BJ (cell line): ENCODE measurements at places on chromosomes 3 and 15. TPM values are rescaled to one million over a fixed set of nuclear protein-coding genes. Genes with fewer than 3 reads are reported as not detected.

The SEMA5B gene
- polyA plus RNA-seq, result not detected in 2 replicates

GRCh38 chr3:22122567-22122966, 371.6 kb upstream of the ZNF385D start:
- no peak for DNase-seq

The SLC6A6 gene
- 61.6 and 114 TPM in 2 replicates for polyA plus RNA-seq

The SEMA3B gene
- polyA plus RNA-seq, result 32.7 and 59.0 TPM in 2 replicates

- no peak for DNase-seq
Measured at GRCh38 chr3:159323848-159324247, 522.0 kb downstream of the MFSD1 start.

DNA sequence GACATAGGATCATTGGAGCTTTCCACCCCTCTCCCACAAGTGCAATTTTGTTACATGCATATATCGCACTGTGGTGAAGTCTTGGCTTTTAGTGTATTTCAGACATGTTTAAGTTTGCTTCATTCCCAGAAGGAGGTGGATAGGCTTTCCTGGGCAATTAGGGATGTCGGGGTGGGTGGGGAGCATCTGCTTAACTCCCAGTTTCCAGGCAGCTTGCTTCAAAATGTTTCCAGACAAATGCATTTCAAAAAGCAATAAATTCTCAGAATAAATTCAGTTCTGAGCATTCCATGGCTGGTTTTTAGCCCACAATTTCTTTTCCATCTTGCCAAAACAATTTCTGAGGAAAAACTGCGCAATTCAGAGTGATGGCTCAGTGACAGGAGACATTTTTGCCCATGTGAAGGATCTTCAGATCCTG, 227.7 kb upstream of the ZPLD1 start:
- DNase-seq, result peak; percentile 63

The FSTL1 gene
- polyA plus RNA-seq, result 3,514 and 4,020 TPM in 2 replicates

DNA sequence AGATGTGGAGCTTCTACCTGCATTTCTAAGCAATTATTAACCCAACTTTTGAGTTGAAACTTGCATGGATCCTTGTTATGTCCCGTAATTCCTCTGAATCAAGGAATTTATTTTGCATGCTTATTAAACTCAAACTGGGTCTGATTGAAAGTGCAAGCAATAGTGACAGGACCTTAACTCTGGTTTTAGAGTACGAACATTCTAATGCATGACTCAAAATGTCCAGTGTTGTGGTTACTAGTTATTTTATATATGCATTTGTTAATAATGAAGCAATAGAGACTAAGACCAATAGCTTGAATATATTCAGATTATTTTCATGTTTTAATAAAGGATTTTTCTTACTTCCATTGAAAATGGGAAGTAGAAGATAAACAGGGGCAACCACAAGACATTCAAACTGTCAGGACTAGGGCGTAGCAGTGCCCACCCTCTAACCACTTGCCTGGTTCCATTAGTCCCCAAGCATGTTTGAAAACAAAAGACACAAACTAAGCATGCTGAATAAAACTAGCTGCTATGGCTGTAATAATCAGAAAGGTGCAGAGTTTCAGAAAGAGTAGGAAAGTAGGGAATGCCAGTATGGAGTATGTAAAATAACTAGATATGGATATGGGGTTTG, 28.1 kb downstream of the OIP5 start:
- no peak for DNase-seq

The CHST14 gene
- 18.6 and 32.3 TPM in 2 replicates for polyA plus RNA-seq

- no peak for DNase-seq
Measured at GRCh38 chr15:33402600-33402999, 91.8 kb downstream of the RYR3 start.

DNA sequence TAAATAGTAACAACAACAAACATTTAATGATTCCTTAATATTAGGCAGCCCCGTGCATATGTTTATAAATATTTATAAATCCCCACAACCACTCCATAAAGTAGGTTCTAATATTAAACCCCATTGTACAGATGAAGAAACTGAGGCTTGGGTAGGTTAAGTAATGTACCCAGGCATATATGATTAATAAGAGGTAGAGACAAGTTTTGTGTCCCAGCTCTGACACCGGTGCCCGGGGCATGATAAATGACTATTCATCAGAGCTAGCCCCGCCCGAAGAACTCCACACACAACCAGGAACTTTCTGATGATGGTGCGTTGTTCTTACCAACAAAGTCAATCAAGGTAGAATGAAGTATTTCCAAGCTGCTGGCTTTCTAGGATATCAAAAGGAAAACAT, 19.4 kb downstream of the CDCP1 start:
- DNase-seq, result no peak

- DNase-seq, result no peak
Measured at GRCh38 chr3:33869977-33870376, 71.5 kb downstream of the PDCD6IP start.

GRCh38 chr3:160400702-160401150, 1.3 kb downstream of the SMC4 start:
- no peak for DNase-seq

- no peak for DNase-seq
Measured at GRCh38 chr3:128480278-128480677, 12.7 kb downstream of the GATA2 start.

DNA sequence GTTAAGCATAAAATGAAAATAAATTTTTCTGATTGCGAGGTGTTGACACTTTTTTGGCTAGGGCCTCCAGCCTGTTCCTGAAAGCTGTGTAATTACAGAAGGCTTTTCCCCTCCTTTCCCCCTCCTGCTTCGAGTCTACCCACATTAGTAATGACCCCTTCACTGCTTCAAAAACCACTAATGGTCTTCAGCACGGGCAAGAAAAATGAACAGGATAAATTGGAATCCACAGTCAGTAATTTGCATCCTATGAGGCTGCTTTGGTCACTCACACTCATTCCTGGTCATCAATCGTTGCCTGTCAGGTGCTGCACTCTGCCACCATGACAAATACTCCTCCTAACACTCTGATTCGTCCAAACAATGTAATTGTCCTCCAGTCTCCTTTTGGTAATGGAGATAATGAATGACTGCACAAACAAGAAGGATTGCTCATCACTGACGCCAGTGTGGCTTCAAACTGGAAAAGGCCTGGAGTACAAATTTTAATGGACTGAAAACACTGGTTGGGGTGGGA, 148.6 kb downstream of the MEIS2 start:
- DNase-seq, result peak; percentile 26

DNA sequence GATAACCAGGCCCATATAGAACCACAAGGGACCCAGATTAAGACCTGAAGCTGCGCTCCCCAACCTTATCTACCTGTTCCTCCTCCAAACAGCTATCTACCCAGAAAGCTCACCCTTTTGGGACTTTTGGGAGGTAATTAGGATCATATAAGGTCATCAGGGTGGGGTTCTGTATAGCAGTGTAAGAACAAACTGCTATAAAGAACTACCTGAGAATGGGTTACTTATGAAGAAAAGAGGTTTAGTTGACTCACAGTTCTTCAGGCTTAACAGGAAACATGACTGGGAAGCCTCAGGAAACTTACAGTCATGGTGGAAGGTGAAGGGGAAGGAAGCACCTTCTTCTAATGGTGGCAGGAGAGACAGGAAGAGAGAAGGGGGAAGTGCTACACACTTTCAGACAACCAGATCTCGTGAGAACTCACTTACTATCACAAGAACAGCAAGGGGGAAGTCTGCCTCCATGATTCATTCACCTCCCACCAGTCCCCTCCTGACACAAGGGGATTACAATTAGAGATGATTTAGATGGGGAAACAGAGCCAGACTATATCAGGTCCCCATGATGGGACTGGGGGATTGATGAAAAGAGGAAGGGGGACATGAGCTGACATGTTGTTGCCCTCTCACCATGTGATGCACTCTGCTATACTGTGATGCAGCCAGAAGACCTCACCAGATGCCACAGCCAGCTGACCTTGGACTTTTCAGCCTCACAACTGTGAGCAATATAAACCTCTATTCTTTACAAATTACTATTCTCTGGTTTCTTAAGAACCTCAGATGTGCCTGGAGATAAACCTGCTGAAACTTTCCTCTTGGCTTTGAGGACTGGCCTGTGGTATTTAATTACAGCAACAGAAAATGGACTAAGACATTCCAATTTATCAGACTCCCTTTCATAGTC, 15.3 kb upstream of the FMN1 start:
- DNase-seq, result no peak

The ABHD17C gene
- polyA plus RNA-seq, result 19.2 and 22.6 TPM in 2 replicates

DNA sequence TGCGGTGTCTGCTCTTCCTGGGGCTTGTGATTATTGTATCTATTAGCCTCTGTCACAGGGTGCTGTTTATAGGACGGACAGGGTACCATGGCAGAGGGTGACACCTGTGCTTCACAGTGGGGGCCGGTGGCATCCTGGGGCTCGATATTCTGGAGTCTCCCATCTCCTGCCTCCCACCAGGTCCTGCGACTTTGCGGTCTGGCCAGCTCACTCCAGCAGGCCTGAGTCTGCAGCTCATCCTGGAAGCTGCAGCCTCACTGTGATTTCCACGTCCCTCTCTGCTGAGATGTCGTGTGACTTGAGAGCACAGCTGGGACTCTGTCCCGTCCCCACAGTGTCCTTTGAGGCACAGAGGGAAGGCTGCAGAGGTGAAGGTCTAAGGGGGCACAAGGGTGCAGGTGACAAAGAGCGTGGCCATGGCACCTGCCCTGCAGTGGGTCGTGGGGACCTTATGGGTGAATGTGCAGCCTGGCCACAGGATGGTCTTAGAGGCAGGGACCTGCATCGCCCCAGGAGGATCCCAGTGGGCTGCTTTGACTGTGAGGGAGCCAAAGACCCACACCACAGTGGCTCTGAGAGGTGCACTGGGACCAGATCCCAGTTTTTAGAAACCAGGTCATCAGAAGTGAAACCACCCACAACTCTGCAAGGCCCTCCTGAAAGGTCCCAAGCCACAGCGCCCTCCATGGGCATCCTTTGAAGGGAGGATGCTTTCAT, 172.8 kb downstream of the KLF13 start:
- DNase-seq, result no peak

The AGTR1 gene
- 0.98 and 1.1 TPM in 2 replicates for polyA plus RNA-seq

- DNase-seq, result no peak
Measured at GRCh38 chr3:70072180-70072579, 72.6 kb downstream of the SAMMSON start.

DNA sequence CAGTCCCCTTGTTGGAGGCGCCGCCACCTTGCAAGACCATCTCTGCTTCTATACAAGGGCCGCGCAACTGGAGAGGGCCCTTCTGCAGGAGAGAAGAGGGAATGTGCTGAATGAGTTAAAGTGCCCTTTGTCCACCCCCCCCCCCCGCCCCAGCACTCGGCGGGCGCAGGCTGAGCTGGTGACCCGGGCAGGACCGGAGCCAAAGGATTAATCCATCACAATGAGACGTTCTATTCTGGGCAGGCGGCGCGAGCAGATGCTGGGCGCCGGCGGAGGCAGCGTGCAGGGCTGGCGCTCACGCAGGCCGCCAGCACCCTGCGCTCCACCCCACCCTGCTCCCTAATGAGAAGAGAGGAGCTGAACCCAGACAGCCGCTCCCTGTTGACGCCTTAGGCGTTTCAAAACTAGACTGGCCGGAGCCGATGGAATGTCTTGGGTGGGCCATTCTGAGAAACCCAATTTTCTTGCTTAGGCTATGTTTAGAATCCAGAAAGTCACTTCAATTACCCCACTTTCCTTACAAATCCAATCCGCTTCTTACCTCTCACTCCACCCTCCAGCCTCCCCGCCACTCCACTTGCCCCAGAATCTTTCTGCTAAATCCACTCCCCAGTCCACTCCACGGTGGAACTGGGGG, 32.9 kb downstream of the GJD2 start:
- DNase-seq, result peak; percentile 49

DNA sequence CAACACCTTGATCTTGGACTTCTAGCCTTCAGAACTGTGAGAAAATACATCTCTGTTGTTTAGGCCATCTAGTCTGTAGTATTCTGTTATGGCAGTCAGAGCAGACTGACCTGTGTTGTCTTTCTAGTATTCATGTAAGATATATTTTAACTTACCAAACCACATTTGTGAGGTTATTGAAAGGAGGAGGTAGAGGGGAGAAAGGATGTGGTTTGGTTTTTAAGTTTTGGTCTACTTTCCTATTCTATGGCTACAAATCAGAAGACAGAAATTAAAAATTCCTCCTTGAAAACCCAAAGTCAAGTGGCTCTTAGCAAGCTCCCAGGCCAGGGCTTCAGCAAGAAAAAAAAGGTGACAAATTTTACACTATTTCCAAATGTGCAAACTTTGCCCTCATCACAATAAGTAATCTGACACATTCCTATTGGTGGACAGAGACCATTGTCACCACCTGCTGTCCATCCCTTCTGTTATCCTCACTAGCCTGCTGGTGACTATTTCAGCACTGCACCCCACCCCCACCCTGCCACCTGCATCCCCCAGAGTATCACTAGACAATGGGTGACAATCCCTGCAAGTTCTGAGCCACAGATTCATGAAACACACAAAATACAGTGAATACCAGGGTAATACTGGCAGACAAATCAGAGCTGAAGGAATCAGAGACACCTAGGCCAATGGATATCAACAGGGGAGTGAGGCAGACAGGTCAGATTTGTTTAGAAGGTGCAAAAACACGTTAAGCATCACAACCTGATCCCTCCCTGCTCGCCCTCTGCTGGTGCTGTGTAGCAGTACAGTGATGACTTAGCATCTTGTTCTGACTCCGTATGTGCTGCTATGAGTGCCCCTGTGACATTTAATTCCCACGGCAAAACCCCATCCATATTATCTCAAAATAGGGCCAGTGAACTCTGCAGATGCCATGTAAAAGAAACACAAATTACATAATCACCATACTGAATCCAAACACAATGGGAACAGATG, 79.0 kb upstream of the DCLK3 start:
- DNase-seq, result no peak

DNA sequence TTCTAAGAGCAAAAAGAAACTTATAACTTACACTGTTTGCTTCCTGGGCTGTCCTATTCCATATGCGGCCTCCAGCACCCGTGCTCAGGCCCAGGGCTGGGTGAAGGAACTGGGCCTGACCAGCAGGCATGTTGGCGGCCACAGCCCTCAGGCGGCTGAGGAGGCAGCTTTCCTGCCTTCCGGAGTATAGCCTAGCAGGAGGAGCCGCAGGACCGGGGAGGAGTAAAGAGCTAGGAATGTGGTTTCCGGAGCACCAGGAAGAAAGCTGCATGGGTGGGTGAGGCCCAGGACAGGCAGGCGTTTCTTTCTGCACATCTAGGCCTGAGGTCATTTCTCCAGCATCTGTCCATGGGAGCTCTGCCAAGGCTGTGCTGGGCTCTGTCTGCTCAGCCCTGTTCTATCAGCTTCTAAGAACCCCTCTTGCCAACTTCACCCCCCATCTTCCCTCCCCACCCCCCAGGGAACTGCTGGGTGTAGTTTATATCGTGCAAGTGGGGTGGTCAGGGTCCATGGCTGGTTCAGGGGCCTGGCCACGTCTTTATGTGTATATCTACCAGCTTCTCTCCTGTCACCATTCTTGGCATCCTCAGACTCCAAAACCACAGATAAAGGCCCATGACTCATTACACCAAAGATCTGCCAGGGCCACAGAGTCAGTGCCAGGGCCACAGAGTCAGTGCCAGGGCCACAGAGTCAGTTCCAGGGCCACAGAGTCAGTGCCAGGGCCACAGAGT, 7.8 kb upstream of the KIF7 start:
- DNase-seq, result peak; percentile 83

DNA sequence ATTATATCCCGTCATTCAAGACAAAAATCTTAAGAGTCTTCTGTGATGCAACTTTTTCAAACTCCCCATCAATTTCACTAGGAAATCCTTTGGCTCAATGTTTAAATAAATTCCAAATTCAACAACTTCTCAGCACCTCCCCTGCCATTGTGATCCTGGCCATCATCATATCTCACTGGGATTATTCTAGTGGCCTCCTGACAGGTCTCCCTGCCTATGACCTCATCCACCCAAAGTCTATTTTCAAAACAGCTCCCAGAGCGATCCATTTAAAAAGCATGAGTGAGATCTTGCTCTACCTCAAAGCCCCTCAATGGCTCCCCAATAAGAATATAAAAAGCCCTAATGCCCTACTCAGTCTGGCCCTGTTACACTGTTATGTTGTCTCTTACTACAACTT, 293.2 kb downstream of the FOXP1 start:
- DNase-seq, result no peak
